ENCODE measurements at places on chromosomes 5 and 9.

GRCh38 chr5:9549941-9550340 lies 4.1 kb upstream of the SEMA5A start:
- no peak for DNase-seq

GRCh38 chr9:134325096-134325812 lies 1.0 kb upstream of the RXRA start:
- DNase-seq, result peak; percentile 75

GRCh38 chr5:37490931-37491330 lies 111.8 kb downstream of the WDR70 start:
- no peak for DNase-seq

- DNase-seq, result no peak
These were observed 170.7 kb downstream of the HSPA4 start for GRCh38 chr5:133222521-133222920.

DNA sequence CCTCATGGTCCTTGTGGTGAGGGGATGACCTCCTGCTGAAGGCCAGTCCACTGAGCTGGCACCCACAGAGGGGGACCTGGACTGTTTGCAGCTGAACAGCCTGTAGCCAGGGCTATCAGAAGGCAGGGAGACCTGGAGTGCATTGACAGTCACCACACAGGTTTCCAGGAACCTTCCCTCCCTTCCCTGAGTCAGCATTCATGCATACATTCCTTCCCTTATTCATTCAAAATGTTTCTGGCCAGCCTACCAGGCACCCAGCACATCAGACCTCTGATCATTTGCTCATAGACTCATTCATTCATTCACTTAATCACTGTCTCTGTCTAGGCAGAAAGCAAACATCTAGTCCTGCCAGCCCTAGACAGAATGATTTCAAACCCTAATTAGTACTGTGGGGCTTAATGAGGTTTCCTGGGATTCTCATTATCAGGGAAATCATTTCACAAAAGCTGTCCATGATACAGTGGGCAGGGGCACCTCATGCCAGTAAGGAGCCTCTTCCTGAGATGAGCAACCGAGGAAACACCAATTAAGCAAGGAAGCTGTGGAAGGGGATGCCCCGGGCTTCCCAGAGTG lies 110.1 kb upstream of the PPP1R26 start:
- no peak for DNase-seq

DNA sequence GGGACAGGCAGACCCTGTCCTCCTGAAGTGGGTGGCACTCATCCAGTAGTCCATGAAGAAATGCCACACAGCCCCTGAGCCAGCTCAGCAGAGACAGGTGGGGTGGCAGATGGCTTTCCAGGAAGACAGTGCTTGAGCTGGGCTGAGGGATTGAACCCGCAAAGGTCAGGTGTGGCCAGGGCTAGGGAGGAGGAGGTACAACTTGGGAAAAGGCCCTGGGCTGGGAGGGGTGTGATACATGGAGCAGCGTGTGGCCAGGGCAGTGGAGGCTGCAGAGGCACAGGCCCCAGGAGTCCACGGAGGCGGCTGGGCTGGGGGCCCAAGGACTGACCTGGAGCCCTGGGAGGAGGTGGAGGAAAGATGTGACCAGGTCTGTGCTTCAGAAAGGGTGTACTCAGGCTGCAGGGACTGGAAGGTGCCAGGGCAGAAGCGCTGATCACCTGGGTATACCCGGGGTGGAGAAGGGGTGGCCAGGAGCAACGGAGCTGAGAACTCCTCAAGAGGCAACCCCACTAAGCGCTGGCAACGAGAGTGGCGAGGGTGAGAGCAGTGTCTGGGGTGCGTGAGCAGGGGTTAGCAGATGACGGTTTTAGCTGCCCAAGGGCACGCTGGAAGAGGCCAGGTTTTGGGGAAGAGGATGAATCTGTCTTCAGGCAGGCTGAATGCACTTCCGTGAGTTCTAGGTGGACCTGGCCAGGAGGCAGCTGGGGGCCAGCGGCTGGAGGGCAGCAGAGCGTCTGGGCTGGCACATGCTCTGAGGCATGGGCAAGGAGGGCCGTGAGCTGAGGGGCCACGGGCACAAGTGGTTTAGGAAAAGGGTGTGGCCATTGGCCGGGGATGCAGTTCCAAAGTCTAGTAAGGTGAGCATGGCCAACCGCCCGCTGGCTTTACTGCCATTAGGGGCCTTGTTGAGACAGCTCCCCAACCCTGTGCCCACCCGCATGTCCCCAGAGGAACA lies 3.9 kb upstream of the RABL6 start:
- no peak for DNase-seq

- DNase-seq, result no peak
These were observed 276.2 kb upstream of the SLC24A2 start for GRCh38 chr9:20065046-20065445.

DNA sequence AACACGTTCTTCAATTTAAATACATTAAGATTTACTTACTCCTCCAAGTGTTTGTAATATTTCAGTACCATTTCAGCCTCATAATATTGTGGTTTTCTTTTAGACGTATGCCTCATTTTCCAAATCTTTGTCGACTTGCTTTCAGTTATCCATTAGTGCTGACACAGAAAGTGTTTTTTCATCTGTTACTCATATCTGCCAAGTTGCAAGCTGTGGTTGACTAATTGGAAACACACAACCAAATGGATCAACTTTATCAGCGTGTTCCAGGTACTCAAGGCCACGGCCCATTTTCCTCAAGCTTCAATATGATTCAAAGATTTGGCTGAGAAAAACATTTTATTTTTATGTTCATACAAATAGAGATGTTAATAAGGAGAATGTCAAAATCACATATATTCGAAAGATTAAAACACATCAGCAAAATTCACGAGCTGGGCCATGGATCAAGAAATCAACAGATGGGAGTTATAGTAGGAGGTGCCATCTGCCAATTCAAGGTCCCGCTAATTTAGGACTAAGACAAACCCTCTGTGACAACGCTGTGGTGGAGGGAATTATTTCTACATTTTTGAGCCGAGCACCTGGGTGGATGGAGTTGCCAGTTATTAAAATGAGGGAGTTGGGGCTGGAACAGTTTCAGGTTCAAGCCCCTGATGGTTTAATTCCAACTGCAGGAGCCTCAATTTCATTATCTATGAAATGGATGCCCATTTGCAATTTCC lies 27.2 kb upstream of the CCNJL start:
- no peak for DNase-seq

DNA sequence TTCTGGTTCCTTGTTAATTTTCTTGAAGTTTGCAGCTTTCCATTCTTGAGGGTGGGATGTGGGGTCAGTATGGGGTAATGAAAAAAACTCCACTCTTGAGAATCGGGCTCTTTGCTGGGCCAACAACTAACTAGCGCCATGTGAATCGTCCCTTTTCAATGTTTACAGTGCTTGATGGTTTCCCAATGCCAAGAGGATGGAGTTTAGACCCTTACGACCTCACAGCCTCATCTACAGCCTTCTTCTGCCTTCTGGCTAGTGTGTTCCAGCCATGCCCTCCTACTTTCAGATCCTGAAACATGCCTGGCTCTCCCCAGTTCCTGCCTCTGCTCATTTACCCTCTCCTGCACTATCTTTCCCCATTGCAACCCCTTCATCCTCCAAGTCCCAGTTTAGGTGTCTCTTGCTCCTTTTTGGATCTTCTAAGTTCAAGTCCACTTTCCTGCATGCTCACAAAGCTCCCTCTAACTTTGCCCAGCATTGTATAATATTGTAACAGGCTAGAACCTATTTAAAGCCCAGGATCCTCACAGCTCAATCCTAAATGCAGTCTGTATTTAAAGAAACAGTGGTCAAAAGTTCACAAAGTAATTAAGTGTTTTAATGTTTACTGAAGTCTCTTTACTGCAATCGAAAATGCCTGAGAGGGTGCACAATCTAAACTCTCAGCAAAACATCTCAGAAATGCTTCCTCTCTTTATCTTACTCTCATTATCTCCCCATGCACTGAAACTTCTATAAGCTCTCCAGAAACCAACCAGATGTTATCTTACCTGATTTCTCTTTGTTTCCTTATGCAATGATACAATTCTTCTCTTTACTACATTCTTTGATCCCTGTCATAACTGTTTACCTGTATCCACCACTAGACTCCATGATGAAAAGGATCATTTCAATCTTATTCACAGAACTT lies 20.6 kb upstream of the CAST start:
- DNase-seq, result no peak

- no peak for DNase-seq
These were observed 610.9 kb downstream of the CHSY3 start for GRCh38 chr5:130514984-130515690.

DNA sequence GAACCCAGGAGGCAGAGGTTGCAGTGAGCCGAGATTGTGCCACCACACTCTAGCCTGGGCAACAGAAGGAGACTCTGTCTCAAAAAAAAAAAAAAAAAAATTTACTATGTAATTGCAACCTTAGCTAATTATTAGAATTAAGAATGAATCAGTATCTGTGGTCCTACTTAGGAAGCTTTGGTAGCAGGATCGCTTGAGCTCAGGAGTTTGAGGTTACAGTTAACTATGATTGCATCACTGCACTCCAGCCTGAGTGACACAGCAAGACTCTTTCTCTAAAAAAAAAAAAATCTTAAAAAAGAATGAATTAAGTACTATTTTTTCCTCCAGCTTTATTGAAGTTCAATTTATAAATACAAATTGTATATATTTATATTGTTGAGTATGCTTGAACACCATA lies 16.7 kb downstream of the NDUFAF2 start:
- DNase-seq, result no peak

DNA sequence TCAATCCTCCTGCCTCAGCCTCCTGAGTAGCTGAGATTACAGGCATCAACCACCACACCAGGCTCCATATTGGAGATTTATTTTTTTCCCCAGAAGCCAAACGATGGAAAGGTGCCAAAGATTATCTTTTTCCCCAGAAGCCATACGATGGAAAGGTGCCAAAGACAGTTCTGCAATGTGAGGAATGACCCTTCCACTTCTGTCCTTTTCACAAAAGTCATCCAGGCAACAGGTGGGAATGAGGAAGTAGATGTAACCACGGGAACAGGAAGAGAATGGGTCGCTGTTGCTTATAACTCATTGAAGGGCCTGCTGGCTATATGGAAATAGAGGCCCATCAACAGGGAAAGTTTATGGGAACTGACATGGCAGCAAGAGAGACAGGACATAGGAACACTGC lies 233.7 kb upstream of the MSX2 start:
- DNase-seq, result no peak

GRCh38 chr9:137021979-137022661 lies 5.9 kb downstream of the ABCA2 start:
- DNase-seq, result peak; percentile 73

DNA sequence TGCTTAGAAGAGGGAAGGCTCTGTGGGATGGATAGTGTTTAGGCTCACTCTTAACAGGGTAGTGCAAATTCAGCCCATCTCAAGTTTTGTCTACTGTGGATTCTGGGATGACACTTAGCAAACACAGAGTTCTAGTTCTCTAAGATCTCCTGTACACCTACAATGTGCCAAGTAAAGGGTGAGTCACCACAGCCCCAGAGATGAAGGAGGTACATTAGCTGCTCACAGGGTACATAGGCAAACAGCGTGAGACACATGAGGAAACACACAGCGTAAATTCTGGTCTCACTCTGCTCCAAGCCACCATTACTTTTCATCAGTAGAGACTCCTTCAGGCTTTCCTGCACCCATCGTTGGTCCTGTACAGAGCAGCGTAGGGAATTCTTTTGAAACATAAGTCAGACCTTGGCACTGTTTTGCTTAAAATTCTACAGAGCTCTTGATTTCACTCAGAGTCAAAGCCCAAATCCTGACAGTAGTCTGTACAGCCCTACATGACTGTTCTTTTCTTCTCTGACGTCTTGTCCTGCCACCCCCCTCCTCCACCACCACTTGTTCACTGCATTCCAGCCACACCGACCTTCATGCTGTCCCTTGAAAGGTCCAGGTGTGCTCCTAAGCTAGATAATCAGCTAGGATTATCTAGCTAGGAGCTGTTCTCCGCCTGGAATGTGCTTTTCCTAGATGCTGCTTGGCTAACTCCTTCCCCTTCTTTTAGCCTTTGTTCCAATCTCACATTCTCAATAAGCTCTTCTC lies 8.7 kb downstream of the ASTN2 start:
- no peak for DNase-seq

DNA sequence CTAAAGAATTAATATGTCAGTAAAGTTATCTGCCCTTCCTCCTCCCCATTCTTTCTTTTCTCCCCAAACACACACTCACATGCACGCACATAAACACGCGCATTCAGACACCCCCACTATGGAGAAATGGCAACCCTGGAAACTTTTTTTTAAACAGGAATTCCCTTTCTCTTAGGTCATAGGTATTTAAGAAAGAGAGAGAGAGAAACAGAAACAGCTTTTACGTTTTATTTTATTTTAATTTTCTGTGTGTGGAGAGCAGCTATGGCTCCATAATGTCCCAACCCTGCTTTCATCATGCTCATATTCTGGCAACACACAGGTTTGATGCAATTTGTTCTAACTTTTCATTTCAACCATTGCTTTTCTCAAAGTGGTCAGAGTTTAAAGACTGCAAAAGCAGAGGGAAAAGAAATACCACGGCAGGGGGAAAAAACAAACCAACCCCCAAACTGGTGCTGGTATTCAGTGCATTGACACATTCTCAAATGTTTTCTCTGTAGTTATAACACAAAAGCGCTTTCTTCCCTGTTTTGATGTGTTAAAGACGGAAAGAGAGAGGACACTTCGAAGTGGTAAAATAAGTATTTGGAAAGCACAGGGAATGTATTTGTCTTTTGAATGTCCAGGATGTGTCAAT lies 126.0 kb upstream of the TMEM161B start:
- DNase-seq, result no peak

DNA sequence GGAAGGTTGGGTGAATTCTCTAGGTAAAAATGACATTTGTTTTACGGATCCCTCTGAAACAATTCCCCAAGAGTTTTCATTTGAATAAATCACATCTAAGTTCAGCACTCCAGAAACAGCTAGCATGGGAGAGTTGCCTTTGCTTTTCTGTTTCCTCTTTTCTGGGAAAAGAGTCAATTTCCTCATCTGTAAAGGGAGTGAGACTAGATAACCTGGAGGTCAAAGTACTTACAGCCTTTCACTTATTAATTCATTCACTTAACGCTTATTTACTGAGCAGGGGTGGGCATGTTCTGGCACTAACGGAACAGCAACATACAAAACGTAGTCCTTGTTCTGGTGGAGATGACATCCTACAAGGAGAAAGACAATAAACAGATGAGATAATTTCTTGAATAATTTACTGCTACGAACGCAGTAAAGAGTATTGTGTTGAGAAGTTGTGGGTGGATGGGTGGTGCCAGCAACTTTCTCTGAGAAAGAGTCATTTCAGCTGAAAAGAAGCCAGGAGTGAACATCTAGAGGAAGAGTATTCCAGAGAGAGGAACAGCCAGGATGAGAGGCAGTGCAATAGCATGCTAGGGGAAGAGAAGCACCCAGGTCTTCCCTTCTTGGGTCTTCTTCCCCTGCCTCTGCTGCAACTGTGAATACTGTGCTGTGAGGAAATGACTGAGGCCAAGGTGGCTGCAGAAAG lies 335.6 kb downstream of the ZSWIM6 start:
- no peak for DNase-seq

Data from RPMI8226 (cell line).